ENCODE measurements at places on chromosomes 12 and 14.

- DNase-seq: no peak
Measured at GRCh38 chr14:29672831-29673230, 254.8 kb downstream of the PRKD1 start.

GRCh38 chr14:55921511-55921910 lies 196.7 kb upstream of the PELI2 start:
- DNase-seq: no peak

DNA sequence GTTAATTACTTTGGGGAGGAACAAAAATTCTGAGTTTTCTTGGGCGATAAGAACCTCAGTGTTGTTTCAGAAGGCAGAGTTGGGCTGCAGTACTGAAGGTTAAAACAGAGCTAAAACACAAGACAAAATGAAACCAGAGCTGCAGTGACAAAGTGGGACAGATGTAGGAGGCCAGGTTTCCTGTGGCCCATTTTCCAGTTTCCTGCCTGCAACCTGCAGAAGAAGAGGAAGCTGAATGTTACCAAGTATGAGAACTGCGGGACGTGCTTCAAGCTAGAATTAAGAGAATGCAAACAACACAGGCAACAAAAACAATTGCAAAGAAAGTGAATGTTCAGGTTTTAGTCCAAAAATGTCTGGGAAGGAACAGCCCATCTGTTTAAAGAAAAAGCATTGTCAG lies 17.8 kb downstream of the ELK3 start:
- DNase-seq: peak; percentile 43

DNA sequence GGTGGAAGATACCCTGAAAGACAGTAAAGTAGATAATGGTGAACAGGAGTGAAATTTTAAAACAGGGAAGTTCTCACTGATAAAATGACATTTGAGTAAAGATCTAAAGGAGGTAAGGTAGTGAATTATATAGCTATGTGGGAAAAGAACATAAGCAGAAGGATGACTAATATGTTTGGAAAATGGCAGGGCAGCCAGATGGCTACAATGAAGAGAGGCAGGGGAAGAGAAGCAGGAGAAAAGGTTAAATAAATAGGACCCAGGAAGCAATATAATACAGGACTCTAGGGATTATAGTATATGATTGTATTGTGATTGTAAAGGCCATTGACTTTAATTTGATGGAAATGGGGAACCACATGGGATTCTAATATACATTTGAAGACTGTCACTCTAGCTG lies 33.0 kb downstream of the SCFD1 start:
- DNase-seq: no peak

DNA sequence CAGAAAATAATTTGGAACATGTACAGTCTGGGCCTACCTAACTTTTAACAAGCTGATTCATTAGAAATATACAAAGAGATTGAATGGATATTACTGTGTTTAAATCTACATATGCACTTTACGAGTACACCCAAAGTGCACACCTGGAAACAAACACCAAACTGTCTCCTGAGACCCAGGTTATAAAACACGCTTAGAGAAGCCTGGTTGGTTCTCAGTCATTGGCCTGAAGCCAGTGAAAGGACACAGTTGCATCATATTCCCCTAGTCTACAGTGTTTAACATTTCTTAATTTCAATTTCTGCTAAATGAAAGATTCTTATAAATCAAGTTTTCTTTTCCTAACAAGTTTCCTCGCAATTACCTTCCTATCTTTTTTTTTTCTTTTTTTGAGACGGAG lies 209.5 kb downstream of the FBXL14 start:
- no peak for DNase-seq

DNA sequence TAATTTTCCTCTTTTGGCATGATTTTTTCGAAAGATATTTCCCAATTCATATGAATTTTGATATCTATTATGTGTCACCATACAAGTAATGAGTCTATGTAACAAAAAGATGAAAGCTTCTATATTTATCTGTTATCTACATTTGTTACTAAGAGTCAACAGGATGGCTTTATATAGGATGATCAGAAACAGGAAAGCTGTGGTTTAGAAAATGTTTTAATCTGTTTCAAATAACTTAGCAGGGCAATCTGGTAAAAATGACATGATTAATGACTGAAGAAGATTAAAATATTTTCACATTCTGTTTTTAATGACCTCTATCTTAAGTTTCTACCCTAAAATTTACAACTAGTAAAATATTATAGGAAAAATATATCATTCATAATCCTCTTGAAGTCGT lies 105.8 kb downstream of the MSRB3 start:
- DNase-seq: no peak

GRCh38 chr12:55899082-55899481 lies 28.6 kb downstream of the PYM1 start:
- DNase-seq: no peak

- DNase-seq: no peak
Measured at GRCh38 chr12:53059434-53060063, 9.7 kb downstream of the TNS2 start.

DNA sequence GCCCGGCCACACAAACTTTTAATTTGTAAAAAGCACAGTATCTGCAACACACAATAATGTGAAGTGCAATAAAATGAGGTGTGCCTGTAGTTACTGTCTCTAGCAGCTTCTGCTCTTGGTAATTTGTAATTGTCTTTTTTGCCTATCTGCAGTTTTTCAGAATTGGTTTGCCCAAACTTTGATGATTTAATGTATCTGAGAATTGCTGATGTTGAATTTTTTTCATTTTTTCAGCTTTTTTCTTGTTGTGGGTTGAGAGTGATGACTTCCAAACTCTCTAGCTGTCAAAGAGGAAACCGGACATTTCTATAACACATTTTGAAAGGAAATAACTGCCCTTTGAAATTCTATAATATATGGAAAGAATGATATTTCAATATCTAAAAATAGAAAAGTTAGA lies 236.9 kb downstream of the RERGL start:
- DNase-seq: no peak

- DNase-seq: no peak
Measured at GRCh38 chr12:68376901-68377300, 44.7 kb upstream of the MDM1 start.

GRCh38 chr12:52382854-52383253 lies 2.6 kb downstream of the KRT84 start:
- no peak for DNase-seq

- no peak for DNase-seq
Measured at GRCh38 chr14:54840798-54841197, 61.8 kb downstream of the GCH1 start.

GRCh38 chr12:46386877-46387629 lies 14.5 kb upstream of the SLC38A2 start:
- DNase-seq: no peak

GRCh38 chr12:26623136-26623535 lies 209.9 kb downstream of the ITPR2 start:
- DNase-seq: no peak

- DNase-seq: no peak
Measured at GRCh38 chr12:94429633-94430032, 30.0 kb downstream of the CEP83 start.

DNA sequence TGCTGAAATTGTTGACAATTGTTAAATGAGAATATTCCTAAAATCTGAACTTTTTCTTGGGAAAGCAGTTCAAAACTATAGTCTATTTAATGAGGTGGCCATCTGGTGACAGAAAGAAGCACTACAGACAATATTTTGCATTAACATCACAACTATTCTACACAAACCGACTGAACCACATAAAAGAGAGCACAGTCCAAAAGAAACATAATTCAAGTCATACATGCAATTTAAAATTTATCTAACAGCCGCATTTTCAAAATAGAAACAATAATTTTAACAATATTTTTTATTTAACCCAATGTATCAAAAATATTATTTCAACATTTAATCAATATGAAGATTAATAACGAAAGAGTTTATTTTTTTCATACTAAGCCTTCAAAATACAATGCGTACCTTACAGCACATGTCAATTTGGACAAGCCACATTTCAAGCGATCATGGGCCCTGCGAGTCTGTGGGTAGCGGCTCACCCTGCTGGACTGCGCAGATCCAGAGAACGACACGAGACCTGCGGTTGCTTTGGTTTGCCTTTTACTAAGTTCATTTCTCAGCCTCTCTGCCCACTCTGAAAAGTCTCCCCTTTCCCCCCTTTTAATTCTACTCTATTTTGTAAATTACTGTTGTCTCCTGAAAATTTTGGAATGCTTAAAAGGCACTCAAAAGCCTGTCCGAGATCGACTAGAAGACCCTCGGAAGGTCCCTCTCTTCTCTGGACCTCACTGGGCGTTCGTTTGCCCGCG lies 947 bp upstream of the LRRC9 start:
- no peak for DNase-seq

DNA sequence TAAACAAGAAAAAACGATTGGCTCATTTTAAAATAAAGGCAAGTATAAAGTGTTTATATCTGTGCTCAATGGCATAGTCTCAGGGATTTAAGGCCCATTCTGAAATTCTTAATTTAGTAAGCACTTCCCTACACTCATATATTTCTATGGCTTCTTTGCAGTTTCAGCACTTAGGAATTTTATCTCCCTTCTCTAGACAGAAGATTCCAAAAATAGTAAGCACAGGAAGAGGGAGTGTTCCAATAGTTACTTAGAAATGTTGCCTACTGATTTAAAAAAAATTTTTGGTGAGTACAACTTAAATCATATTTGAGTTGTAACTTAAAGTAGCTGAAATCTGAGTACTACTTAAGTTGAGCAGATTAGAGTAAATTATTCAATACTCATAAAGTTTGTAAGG lies 19.8 kb downstream of the INSM2 start:
- DNase-seq: no peak

GRCh38 chr14:100651999-100652508 lies 64.8 kb upstream of the BEGAIN start:
- no peak for DNase-seq

GRCh38 chr12:80017261-80017870 lies 82.0 kb upstream of the OTOGL start:
- no peak for DNase-seq

DNA sequence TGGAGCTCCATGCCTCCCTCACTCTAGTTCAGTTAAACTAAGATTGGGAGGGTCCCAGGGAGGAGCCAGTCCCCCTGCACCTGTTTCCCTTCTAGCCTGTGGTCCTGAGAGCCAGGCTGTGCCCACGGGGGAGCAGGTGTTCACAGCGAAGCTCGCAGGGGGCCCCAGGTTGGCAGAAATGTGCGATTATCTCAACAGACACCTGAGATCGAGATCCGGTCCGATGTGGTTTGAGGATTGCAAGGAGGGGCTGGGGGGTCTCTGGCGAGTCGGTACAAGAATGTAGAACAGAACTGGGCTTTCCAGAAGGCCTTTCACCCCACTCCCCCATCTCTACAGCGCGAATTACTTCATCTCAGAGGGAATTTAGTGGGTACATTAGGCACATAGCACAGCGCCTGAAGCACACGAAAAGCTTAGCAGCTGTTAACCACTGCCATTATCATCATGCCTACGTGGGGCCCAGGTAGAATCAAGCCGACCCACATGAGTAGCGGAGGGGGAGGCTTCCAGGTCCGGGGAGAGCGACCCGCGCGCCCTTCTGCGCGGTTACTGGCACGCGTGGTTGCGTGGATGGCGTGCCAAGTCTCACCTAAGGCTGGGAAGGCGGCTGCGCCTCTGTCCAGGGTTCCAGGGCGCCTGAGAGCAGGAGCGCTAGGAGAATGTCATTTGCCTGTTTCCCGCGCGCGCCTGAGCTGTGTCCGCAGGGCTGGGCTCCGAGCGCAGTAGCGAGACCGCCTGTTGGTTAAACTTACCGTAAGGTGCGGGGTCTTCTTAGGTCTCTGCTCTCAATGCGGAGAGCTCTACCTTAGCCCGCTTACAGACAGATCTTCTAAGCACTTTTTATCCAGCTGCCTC lies 1539.5 kb upstream of the TMEM132C start:
- DNase-seq: no peak

DNA sequence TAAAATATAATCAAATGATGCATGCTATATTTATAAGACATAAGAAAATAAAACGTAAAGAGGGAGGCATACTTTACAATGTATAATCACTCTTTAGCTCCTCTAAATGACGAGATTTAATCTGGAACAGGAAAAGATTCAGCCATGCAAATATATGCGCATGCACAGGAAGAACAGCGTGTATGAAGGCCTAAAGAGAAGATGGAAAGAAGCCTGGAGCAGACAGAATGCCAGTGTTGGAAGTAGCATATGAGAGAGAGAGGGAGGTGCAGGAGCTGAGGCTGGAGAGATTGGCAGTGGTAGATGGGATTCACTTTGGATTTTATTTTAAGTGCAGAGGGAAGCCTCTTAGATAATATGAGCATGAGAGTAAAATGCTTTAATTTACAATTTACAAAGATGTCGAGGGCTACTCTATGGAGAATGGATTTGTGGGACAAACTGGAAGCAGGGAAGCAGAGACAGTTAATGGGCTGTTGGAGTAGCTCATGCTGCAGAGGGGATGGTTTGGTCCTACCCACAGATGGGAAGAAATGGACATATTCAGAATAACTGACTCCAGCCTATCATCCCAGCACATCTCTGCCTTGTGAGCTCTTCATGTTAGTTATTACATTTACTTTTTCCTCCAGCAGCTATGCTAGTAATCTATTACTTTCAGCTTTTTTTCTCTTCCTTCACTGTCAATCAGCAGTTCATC lies 411.1 kb downstream of the TMTC2 start:
- DNase-seq: no peak

DNA sequence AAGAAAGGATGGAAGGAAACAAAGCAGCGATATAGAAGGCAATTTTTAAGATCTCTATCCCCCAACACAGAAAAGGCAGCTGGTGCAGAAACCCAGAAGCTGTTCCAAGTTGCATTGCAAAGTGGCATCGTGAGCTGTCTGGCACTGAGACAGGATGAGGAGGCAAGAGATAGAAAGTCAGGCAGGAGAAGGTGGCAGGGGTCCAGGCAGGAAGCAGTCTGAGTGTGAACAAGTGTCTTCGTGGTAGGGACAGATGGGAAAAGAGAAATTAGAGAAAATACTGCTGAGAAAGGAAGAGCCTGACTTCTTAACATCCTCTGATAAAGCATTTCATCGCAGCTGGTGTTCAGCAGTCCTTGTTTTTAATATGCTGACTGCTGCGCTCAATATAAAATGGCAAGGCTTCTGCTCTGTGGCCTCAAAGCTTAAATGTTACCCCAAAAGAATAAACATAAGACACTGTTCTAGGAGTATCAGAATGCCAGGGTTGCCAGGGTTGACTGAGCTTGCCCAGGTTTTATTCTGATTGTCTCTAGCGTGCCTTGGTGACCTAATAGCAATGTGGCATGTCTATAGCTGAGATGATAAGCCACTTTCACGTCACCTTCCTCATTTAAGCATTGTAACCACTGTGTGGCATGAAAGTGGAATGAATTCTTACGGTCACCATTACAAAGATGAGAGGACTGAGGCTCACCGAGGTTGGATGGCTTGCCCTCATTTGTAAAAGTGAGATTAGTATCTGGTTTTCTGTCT lies 397.6 kb downstream of the NUAK1 start:
- DNase-seq: no peak

- DNase-seq: no peak
Measured at GRCh38 chr12:1473418-1473817, 121.0 kb downstream of the FBXL14 start.

- peak; percentile 58 for DNase-seq
Measured at GRCh38 chr14:72619111-72619571, 274.8 kb downstream of the DPF3 start.

DNA sequence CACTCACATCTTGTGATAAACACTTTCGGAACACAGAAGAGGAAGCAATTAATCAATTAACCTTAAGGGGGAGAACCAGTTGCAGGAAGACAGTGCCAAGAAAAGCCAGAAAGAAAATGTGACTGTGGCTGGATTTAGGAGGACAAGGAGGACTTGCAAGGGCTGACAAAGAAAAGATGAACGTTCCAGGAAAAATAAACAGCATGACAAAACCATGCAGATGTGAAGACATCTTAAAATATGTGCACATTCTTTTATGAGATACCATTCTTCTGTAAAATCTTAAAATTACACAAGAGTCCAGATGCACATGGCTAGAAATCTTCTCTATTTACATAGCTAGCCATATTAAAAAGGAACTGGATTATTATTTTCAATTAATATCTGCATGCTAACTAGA lies 33.4 kb downstream of the KITLG start:
- no peak for DNase-seq
